Effector memory CD4-positive, alpha-beta T cell (primary cell): ENCODE measurements at places on chromosomes 12 and 14.
A peak's percentile ranks its signal among the peaks of the same experiment; 100 is the strongest.

GRCh38 chr14:62017651-62018230, 255.5 kb downstream of the SNAPC1 start:
- H3K27ac ChIP-seq: no peak overlapping the region
- no peak overlapping the region for H3K4me3 ChIP-seq
- H3K27me3 ChIP-seq: peaks cover 4% of the 10 kb centered on the region
- no peaks in the 10 kb centered on the region for H3K36me3 ChIP-seq

GRCh38 chr14:65239143-65239937, 137.0 kb upstream of the MAX start:
- no peak for DNase-seq
- H3K27me3 ChIP-seq: no peaks in the 10 kb centered on the region
- no peaks in the 10 kb centered on the region for H3K36me3 ChIP-seq
- no peak overlapping the region for H3K4me3 ChIP-seq
- peaks cover 7% of the 10 kb centered on the region for H3K4me1 ChIP-seq
- H3K27ac ChIP-seq: no peak overlapping the region

- H3K36me3 ChIP-seq: no peaks in the 10 kb centered on the region
- H3K27me3 ChIP-seq: no peaks in the 10 kb centered on the region
- H3K4me1 ChIP-seq: no peaks in the 10 kb centered on the region
- no peak for DNase-seq
- no peak overlapping the region for H3K4me3 ChIP-seq
- no peak overlapping the region for H3K27ac ChIP-seq
These were observed 129.1 kb downstream of the KITLG start for GRCh38 chr12:88451205-88451604.

- H3K27ac ChIP-seq: no peak within 1 kb of the TSS
- DNase-seq: peak; percentile 18
- H3K27me3 ChIP-seq: no peaks in the 10 kb centered on the region
- H3K36me3 ChIP-seq: no peaks in the 10 kb centered on the region
These were observed at the start of gene CDKL1 for GRCh38 chr14:50396631-50397389. Gene CDKL1 (minus strand): TSS chr14:50396881. CDS start chr14:50395868, 1,013 bp downstream.

- no peak for DNase-seq
- H3K36me3 ChIP-seq: no peaks in the 10 kb centered on the region
- H3K27me3 ChIP-seq: no peaks in the 10 kb centered on the region
- H3K4me3 ChIP-seq: no peak overlapping the region
These were observed 1190.7 kb upstream of the SEL1L start for GRCh38 chr14:82724316-82724715.

GRCh38 chr12:28191051-28192048, 1.1 kb downstream of the CCDC91 start:
- H3K36me3 ChIP-seq: no peaks in the 10 kb centered on the region
- H3K4me3 ChIP-seq: peak overlapping the region; percentile 69
- peaks cover 9% of the 10 kb centered on the region for H3K4me1 ChIP-seq
- peak overlapping the region; percentile 96 for H3K27ac ChIP-seq

DNA sequence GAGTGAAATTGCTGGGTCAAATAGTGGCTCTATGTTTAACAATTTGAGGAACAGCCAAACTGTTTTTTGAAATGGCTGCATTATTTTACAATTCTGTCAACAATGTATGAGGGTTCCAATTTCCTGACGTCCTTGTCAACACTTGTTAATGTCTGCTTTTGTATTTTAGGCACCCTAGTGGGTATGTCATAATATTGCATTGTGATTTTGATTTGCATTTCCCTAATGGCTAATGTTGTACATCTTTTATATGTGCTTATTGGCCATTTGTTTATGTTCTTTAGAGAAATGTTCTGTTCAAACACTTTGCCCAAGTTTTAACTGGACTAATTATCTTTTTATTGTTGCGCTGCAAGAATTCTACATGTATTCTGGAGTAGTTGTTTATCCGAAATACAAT, 93.2 kb downstream of the GPR65 start:
- H3K27ac ChIP-seq: no peak overlapping the region
- H3K27me3 ChIP-seq: no peaks in the 10 kb centered on the region
- H3K4me3 ChIP-seq: no peak overlapping the region
- DNase-seq: no peak
- H3K4me1 ChIP-seq: no peaks in the 10 kb centered on the region
- H3K36me3 ChIP-seq: no peaks in the 10 kb centered on the region

DNA sequence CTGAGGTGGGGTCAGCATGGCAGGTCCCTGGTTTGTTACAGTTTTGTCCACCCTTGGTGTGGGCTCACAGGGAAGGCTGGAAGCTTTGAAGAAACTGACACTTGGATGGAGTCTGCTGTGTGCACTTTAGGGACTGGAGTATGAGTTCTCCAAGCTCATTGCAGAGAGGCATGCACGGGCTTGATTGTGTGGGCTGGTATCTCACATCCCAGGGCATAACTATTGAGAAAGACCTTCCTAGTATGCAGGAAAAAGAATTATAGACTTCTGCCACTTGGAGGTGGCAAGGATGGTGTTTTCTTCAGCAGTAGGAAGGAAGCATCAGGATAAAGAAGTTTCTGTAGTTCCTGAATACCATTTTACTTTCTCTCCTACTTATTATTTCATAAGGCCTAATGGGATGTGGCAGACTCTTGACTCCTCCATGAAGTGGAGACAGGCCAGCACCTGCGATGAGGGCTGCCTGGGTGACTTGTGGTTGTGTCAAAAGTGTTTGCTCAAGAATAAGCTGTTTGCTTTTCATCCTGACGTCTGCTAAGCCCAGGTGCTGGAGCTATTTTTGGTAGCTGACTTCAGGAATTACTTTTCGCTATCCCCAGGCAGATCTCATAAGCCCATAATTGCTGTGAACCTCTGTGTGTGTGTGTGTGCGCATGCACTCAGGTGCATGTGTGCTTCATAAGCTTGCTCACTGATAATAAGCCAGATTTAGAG, 125.8 kb downstream of the KTN1 start:
- H3K27ac ChIP-seq: no peak overlapping the region
- DNase-seq: no peak
- no peaks in the 10 kb centered on the region for H3K36me3 ChIP-seq
- no peak overlapping the region for H3K4me3 ChIP-seq
- H3K4me1 ChIP-seq: no peaks in the 10 kb centered on the region

DNA sequence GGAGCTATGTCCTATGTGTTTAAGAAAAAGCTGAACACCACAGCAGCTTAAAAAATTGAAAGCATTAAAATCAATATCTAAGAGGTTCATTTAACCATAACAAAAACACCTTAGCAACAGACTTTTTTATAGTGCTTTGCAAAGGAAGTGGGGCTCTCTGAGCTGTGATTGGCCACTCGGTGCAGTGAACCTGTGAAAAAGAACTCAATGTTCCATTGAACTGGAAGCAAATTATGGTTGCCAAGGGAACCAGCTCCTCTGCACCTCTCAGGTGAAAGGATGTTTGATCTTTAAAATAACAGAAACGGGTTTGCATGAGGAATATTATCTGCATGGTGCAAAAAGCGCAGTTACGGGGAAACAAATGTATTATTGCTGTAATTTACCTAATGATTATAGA, 149.4 kb downstream of the SNAPC1 start:
- H3K4me3 ChIP-seq: no peak overlapping the region
- H3K27me3 ChIP-seq: no peaks in the 10 kb centered on the region
- no peaks in the 10 kb centered on the region for H3K36me3 ChIP-seq
- H3K4me1 ChIP-seq: no peaks in the 10 kb centered on the region

GRCh38 chr12:83172866-83173649, 486.4 kb downstream of the TMTC2 start:
- H3K27ac ChIP-seq: no peak overlapping the region
- H3K4me3 ChIP-seq: no peak overlapping the region
- no peak for DNase-seq
- no peaks in the 10 kb centered on the region for H3K4me1 ChIP-seq
- H3K36me3 ChIP-seq: no peaks in the 10 kb centered on the region

- H3K4me3 ChIP-seq: no peak overlapping the region
- no peaks in the 10 kb centered on the region for H3K36me3 ChIP-seq
- H3K27me3 ChIP-seq: no peaks in the 10 kb centered on the region
These were observed 52.9 kb upstream of the CCND2 start for GRCh38 chr12:4220536-4221257.

DNA sequence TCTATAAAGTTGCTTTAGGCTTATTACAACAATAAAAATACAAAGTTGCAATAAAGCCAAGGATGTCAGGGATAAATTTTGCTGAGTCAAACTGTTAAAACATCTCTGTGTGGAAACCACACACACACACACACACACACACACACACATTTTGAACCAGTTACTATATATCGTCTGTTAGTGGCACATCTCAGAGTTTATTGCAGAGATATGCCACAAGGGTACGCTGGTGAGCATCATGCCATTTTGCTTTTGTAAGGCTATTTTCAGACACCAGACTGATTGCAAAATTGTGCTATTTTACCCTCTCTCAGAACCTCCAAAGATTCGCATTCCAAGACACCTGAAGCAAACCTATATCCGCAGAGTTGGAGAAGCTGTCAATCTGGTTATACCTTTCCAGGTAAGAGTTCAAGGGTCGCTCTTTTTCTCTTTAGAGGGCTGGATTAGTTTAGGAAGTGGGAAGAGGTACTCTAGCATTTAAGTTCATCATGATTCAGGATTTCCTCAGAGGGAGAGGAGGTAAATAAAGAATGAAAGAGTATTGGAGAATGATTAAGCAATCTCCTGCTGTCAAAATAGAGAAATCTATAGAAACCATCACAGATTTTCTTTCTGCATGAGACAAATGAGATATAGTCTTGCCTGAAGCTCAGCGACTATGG, 27.3 kb upstream of the CHPT1 start:
- H3K27ac ChIP-seq: no peak overlapping the region
- no peak for DNase-seq
- H3K36me3 ChIP-seq: no peaks in the 10 kb centered on the region
- H3K4me1 ChIP-seq: no peaks in the 10 kb centered on the region

GRCh38 chr12:109689426-109689825, 24.2 kb upstream of the FAM222A start:
- no peaks in the 10 kb centered on the region for H3K4me1 ChIP-seq
- no peak overlapping the region for H3K27ac ChIP-seq
- no peaks in the 10 kb centered on the region for H3K36me3 ChIP-seq
- no peak overlapping the region for H3K4me3 ChIP-seq
- DNase-seq: no peak

- DNase-seq: no peak
- no peaks in the 10 kb centered on the region for H3K27me3 ChIP-seq
- no peaks in the 10 kb centered on the region for H3K36me3 ChIP-seq
These were observed 225.6 kb upstream of the ARID2 start for GRCh38 chr12:45503899-45504298.

DNA sequence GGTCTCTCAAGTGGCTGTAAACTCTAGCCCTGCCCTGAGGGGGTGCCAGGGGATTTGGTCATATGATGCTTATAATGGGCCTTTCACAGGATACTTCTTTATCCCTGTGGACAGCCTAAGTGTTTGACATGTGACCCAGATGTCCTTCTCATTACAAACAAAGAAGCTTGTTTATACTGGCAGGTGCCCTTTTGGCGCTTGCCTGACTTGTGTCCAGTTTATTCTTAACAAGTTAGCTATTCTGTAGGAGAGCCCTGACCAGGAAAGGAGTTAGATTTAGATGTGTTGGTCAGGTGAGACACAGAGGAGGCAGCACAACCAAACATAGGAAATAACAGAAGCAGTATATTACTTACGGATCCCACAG, 51.9 kb downstream of the CCDC91 start:
- H3K27ac ChIP-seq: no peak overlapping the region
- no peaks in the 10 kb centered on the region for H3K4me1 ChIP-seq
- H3K4me3 ChIP-seq: no peak overlapping the region
- DNase-seq: no peak

DNA sequence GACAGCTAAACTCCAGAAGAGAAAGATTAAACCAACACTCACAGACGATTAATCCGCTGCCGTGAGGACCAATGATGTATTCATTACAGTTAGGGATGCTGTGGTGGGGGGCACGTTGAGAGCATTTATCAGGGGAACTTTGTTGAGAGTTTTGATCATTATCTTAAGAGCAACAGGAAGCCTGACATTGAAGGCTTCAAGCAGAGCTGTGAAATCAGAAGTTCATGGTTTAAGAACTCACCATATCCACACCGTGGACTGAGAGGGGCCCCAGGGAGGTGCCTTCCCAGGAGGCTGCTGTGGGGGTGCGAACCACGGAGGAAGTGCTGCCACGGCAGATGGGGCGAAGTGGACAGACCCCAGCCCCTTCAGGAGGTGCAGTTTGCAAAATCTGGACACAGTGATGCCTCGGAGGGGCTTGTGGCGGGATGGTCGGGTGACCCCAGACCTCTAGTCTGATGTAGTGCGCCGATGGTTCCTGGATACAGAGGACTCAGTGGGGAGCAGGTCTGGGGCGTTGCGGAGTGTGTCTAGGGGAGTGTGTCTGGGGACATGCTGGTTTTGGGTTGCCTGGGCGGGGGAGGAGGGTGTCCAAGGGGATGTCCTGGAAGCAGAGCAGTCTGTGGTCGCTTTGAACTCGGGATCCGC, 73.0 kb downstream of the DIO3 start:
- H3K36me3 ChIP-seq: no peaks in the 10 kb centered on the region
- H3K27me3 ChIP-seq: no peaks in the 10 kb centered on the region
- DNase-seq: no peak
- H3K27ac ChIP-seq: no peak overlapping the region
- H3K4me3 ChIP-seq: no peak overlapping the region

GRCh38 chr12:64258576-64258975, 36.5 kb upstream of the KICS2 start:
- no peak overlapping the region for H3K27ac ChIP-seq
- H3K4me3 ChIP-seq: no peak overlapping the region
- H3K4me1 ChIP-seq: no peaks in the 10 kb centered on the region
- DNase-seq: no peak
- no peaks in the 10 kb centered on the region for H3K27me3 ChIP-seq
- no peaks in the 10 kb centered on the region for H3K36me3 ChIP-seq
